NCI-H524 (cell line): ENCODE measurements at places on chromosomes 3 and 15.
A peak's percentile ranks its signal among the peaks of the same experiment; 100 is the strongest.

DNA sequence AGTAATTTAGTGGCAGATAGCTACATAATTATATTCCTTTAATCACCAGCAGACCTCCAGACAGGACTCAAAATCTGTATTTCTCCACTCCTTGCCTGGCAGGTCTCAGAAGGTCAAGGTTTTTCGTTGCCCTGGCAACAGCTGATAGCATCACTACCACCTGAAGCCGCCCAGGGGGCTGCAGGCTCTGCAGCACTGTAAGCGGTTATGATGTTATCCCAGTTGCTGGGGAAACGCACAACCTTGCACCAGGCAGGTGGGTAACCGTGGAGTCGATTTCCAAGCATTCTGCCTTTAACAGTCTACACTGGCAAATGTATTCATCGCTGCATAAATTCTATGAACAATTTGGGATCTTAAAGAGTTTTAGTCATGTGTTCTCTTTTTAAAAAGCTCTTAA lies 756.3 kb downstream of the NTRK3 start:
- DNase-seq, result peak; percentile 8

GRCh38 chr3:156859578-156859977 lies 33.4 kb downstream of the LEKR1 start:
- no peak for DNase-seq

DNA sequence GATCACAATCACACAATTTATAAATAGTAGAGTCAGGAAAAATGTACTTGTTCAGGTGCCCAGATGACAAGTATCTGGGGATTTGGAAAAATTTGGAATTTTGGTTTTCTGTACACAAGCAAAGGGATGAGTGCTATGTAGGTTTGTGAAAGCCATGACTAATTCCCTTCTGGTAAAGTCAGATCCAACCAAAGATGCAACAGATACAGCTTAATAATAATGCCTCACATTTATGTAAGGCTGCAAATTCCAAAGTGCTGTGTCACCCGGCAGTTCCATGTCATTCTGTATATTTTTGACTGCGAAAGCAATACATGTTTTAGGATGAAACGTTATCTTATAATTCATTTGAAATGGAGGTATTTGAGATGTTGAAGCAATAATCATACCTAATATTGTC lies 102.7 kb upstream of the AGBL1 start:
- no peak for DNase-seq

DNA sequence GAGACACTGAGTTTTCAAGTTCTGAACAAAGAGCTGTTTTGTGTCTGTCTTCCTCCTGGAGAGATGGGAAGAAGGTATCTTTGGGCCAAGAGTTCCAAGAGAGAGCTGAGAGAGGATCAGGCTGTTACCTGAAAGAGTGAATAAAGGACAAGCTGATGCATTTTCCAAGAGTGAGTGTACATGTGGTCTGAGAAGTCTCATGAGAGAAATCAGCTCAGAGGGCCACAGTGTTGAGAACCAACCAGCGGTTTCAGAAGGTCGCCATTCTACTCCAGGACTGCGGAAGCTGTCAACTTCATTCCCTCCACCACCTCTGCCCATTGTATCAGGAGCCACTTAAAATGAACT lies 42.7 kb upstream of the PPP2R3A start:
- DNase-seq, result no peak

DNA sequence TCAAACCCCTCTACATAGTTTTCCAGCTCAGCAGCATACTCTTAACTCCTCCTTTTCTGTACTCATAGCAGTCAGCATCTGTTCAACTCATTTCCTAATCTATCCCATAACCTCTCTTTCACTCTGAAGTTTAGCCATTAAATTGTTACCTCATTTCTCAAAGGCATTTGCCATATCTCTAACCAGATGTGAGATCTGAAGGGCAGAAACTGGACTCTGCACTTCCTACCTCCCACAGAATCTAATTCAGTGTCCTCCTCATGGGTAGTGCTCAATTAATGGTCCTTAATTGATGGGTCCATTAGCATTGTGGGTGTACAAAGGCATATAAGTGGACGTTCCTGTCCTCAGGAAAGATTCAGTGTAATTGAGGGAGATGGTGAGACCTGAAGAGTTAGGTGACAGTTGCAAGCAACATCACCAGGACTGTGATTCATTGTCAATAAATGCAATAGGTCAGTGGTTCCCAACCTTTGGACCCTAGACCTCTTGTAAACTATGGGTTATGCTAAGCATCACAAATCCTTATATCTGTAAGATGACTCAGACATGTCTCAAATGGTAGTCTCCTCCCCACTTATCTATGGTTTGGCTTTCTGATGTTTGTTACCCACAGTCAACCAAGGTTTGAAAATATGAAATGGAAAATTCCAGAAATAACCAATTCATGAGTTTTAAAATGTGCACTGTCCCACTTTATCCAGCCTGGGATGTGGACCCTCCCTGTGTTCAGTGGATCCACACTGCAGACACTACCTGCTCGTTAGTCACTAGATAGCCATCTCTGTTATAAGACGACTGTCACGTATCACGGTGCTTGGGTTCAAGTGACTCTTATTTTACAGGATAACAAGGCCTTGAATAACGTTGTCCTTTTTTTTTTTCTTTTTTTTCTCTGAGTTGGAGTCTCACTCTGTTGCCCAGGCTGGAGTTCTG lies 25.0 kb upstream of the UACA start:
- no peak for DNase-seq

DNA sequence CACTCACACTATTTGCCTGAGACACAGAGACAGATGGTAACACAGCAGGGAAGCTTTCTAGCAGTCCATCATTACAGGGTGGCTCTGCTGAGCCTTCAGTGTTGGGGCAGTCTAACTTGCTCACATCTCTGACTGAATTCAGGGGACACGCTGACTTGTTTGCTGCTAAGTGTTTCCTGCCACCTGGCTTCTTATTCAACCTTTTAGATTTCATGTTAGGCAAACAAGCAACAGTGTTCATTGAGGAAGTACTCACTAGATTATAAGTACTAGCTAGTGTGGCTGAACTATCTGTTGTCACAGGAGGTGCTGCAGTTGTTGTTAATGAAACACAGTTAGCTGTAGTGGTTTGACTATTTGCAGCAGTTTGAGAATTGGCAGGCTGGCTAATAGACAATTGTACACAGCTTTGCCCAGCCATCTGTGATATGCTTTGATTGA lies 37.3 kb downstream of the USF3 start:
- DNase-seq, result peak; percentile 92

DNA sequence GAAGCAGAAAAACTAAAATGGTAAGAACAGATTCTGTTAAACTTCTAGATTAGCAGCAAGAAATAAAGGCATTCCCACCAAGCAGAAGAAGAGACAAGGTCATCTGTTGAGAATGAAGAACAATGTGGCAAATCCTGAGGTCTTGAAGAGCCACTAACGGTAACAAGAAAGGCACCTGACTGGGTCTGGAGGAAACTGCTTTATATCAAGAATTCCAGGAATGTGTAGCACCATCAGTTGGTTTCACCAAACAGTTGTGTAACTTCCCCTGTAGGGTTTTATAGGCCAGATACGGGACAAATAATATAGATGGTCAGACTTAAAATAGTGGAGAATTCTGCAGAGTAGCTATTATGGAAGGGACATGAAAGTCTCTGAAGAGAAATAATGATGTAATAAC lies 57.3 kb downstream of the ACAP2 start:
- DNase-seq, result no peak

GRCh38 chr3:5078151-5078550 lies 43.9 kb upstream of the ARL8B start:
- peak; percentile 11 for DNase-seq

GRCh38 chr15:60762167-60762566 lies 283.2 kb upstream of the ICE2 start:
- no peak for DNase-seq

DNA sequence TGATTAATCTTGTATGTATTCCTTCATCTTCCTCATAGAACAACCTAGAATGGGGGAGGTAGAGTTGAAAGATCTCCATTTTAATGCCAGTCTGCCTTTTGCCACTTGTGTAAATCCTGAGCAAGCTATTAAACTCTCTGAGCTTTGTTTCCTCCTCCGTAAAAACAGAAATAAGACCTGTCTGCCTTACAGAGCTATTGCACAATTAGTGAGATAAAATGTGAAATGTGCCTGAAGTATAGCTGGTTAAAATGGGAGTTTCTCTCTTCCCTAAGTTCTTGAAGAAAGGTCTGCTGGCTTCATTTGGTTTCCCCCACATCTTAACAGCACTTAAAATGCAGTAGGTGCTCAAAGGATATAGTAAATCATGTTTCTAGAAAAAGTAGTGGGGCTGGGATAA lies 19.0 kb downstream of the ALDH1A2 start:
- no peak for DNase-seq

GRCh38 chr15:82986442-82986780 lies 401 bp downstream of the RAMAC start:
- DNase-seq, result no peak

DNA sequence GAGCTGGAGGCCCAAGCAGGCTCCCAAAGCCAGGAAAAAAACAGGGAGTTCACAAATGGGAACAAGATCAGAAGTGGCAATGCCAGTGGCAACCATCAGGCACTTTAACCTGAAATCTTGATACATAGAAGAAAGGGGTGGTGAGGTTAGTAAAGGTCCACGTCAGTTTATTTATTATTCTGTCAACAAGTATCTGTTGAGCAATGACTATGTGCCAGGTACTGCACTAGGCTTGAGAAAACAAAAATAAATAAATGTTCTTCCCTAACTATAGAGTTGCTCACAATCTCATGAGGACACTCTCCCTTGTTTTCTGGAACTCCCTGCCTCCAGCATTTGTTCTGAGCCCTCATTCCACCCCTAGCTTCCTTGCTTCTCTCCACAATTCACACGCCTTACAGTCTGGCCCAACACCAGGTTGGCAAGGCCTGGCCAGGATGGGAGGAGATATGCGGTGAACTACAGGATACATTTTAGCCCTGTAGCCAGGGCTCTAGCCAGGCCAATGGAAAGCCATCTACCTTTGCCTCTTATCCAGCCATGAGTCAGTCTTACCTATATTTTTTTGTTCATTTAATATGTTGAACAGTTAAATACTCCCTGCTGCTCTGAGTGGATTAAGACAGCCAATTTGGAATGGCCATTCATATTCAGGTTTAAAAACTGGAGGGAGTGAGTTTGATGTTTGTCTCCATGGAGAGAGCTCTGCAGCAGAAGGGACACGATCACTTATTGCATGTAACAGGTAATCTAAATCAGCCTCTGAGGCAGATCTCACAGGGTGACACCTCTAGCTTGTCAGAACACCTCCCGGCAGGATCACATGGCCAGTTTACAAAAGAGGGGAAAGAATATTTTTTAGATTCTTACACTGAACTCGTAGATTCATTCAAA lies 161.9 kb upstream of the ATP11B start:
- no peak for DNase-seq
